NCI-H2029 treated with DMSO at 0.1 percent for 48 hours (cell line): ENCODE measurements at places on chromosomes 7 and 10.

- DNase-seq = peak; percentile 70
Observed at GRCh38 chr7:82594665-82595064, 151.1 kb upstream of the CACNA2D1 start.

DNA sequence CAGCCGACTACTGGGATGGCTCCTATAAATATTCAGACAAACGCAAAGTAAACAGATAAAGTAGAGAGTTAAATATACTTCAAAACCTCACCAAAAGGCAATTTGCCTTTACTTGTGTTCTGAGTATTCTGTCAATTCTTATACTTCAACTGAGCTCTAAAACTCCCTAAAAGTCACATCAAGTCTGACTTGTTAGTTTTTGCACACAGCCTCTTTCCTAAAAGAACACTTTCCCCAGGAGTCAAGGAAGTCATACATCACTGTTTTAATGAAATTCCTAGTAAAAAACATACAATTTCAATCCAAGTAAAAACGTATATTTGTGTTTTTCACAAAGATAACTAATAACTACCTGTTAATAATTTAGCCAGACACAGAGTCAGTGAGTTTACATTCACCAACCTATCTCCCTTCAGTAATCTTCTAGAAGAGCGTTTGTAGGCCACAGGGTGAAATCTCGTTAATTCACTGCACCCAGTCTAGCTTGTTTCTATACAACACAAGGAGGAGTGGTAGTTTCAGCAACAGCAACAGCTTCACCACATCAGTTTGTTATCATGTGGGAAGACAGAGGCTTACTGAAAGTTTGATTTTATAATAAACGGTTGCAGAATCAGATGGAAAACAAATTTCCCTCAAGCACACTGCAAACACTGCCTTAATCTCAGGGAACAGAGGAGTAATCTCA lies 2.7 kb downstream of the COBL start:
- no peak for DNase-seq

GRCh38 chr7:27156508-27156898 lies at the start of gene HOXA7:
HOXA7 (minus strand) TSS chr7:27156675; CDS start chr7:27156545, 130 bp downstream.
- DNase-seq = no peak

DNA sequence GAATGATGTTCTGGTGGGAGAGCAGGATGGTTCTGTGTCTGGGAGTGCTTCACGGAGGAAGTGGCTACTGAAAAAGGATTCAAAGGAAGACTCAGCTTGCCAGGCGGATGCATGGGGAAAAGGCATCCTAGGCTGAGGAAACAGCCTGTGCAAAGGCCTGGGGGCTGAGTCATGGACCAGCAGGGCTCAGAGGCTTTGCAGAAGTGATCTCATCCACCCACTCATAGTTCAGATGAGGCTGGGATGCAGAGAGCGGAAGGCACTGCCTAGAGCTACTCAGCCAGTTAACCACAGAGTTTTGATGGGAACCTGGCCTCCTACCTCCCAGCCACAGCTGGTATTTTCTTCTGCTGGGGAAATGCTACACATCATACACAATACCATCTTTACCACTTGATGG lies 15.8 kb upstream of the ADAMTS14 start:
- no peak for DNase-seq

DNA sequence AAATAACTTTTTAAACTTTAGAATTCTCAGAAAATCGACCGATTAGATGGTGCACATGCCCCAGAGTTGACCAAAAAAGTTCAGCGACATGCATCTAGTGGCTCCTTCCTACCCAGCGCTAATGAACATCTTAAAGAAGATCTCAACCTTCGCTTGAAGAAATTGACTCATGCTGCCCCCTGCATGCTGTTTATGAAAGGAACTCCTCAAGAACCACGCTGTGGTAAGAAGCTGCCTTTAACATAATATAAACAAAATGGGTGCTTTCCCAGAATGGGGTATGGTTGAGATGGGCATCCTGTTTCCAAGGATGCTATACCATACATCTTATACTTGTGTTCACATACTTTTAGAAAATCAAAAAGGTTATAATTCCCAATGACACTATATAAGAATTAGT lies 24.6 kb downstream of the GLRX3 start:
- DNase-seq = no peak

DNA sequence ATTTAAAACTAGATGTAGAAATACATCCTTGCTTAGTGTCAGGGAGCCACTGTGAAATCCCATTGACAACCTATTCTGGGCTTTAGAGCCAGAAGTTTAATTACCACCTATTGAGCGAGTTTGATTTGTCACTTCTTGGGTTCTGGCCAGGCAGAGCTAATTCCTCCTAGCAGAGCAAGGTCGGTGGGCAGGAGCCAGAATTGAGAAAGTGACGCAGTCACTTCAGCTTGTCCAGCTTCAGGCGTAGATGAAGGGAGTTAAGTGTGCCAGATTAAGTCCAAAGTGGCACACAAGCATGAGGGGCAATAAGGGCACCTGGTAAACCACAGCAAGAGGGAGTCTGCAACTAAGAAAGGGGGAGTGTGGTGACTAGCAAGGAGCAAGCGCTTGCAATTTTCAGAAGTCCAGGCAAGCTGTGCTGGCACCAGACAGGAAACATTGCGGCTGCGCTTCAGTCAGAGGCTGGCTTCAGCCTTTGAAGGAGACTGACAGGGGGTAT lies 119.4 kb downstream of the ST7 start:
- peak; percentile 88 for DNase-seq

DNA sequence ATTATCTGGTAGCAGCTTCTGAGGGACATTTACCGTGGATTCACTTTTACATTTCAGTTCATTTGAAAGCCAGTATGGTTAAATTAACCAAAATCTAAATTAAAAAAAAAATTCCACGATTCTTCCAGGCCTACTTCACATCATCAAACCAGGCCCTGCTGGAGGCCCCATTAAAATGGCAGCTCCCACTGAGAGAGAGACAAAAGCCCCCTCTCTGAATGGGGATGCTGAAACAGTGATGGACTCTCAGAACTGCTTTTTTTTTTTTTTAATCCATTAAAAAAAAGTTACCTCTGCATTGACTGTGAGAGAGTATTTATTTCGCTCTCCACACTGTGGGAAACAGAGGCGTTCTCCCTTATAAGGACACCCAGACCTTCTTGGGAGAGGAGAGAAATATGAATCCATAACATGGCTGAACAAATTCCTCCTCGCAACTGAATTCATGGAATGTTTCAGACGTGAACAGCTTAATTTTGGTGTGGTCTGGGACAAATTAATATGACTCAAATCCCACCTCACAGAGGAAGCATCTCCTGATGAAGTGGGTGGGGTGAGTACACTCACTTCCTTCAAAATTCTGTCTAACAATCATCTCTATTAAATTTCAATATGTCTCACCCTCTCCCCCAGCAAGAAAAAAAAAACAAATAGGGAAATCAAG lies 73.5 kb downstream of the SAMD9 start:
- no peak for DNase-seq

GRCh38 chr7:137489880-137490279 lies 146.3 kb upstream of the PTN start:
- DNase-seq = no peak

DNA sequence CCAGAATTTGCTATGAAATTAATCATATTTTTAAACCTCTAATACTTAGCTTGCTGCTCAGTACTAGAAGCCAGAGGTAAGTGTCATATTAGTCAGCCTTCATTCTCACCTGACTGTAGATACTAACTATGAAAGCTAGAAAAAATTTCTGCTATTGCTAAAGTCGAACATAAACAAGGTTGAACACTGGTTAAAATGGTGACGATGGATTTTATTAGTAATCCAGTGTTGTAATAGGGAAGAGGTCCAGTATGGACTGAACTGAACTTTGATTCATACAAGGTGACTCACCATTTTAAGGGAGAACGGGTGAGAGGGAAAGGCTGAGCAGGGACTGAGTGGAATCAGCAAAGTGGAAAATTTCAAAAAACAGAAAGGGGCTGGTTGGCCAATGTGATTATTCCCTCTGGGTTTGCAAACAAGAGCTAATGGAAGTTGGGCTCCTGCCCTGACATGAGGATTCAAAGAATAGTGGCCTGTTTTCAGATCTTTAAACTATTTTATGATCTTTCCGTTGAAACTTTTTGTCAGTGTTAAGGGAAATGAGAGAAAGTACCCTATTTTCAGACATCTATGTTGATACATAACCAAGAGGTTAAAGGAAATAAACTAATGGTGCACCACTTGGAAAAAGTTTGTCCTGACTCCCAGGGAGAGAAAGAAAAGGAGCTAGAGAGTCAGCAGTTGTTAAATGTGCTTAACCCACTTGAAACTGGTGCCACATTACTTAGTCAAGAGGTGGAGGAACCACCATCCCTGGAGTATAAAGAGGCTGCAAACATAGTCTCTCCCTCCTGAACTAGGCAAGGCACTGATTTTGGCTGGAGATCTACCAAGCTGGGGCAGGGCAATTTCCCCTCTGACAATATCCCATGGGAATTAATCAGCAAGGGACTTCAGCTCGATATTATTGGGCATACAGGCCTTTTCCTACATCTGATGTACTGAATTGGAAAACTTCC lies 15.3 kb upstream of the AKR1C1 start:
- no peak for DNase-seq

DNA sequence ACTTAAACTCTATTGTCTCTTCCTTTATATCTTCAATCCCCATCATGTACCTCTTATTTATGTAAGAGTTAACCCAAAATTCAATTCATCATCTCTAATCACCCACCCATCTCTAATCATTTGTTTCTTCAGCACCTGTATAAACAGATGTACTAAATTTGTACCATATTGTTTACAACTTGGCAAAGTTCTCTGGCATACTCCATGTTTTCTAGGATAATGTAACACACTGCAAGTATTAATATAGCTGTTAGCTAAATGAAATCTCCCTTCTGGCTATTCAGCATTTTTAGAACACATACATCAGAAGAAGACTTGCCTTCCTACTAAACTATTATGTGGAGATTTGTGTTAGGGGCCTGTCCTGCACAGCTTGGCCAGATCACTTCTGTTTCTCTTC lies 33.1 kb downstream of the MALSU1 start:
- DNase-seq = no peak

GRCh38 chr7:15947754-15948153 lies 261.3 kb upstream of the MEOX2 start:
- DNase-seq = no peak

GRCh38 chr7:155591055-155591775 lies 44.9 kb upstream of the CNPY1 start:
- DNase-seq = no peak

GRCh38 chr10:97020452-97021400 lies 165.0 kb downstream of the SLIT1 start:
- no peak for DNase-seq

GRCh38 chr7:27103489-27104226 lies 1.2 kb upstream of the HOXA2 start:
- no peak for DNase-seq

DNA sequence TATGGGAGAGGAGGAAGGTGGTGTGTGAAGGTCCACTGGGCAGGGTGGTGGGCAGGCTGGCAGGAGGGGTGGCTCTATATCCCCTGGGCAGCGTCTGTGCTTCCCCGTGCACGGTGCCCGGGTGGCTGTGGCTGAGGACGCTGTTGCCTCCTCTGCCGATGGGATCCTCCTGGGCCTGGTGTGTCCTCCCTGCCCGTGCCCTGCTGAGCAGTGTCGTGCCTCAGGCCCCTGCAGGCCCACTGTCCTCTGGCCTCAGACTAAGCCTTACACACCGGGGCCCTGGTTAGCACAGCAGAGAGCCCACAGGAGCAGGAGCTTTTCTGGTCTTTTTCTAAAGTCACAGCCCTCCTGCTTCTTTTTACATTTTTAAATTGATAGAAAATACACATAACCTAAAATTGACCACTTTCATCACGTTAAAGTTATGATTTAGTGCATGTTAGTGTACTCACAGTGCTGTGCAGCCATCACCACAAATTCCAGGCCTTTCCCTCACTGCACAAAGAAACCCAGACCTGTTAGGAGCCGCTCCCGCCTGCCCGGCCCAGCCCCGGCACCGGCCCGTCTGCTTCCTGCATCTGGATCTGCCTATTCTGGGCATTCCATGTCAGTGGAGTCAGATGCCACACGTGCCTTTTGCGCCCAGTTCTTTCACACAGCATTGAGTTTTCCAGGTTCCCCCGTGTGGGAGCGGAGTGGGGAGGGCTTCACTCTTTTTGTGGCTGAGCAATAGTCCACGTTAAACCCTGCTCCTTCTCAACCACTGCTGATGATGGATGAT lies 19.4 kb downstream of the PFKFB3 start:
- no peak for DNase-seq

DNA sequence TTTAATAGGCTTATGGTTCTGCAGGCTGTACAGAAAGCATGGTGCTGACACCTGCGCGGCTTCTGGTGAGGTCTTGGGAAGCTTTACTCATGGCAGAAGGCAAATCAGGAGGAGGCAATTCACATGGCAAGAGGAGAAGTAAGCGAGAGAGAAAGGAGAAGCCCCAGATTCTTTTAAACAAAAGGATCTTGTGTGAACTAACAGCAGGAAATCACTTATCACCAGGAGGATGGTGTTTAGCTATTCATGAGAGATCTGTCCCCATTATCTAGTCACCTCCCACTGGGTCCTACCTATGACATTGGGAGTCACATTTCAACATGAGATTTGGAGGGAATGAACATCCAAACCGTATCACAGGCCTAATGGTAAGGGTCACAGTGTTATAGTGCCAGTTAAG lies 678.0 kb upstream of the KCND2 start:
- DNase-seq = no peak

GRCh38 chr10:114363745-114364454 lies 40.4 kb downstream of the AFAP1L2 start:
- DNase-seq = no peak

DNA sequence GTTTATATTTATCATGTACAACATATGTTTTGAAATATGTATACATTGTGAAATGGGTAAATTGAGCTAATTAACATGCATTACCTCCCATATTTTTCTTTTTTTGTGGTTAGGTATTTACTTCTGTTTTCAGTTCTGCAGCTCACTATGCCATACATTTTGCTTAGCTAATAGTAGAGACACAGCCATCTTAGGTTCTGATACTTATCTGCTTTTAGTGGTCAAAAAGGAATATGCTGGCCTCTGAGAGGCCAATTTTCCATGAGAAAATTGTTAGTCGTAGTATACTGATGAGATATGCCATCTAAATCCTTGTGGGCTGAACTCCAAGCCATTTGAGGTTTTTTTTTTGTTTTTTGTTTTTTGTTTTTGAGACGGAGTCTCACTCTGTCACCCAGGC lies 31.0 kb downstream of the SGPL1 start:
- no peak for DNase-seq

- DNase-seq = no peak
Observed at GRCh38 chr7:81064426-81064825, 145.6 kb upstream of the SEMA3C start.

- no peak for DNase-seq
Observed at GRCh38 chr10:47255033-47255813, 44.8 kb upstream of the GDF10 start.
